ENCODE measurements at places on chromosomes 1 and 21.
A peak's percentile ranks its signal among the peaks of the same experiment; 100 is the strongest.

- DNase-seq, result no peak
Observed at GRCh38 chr1:157994704-157995582, 1.5 kb downstream of the KIRREL1 start.

- no peak for DNase-seq
Observed at GRCh38 chr21:15992171-15992570, 262.4 kb downstream of the USP25 start.

GRCh38 chr1:232146514-232146913, 483.4 kb downstream of the SIPA1L2 start:
- DNase-seq, result no peak

GRCh38 chr1:34726861-34727260, 28.0 kb upstream of the GJB5 start:
- DNase-seq, result no peak

DNA sequence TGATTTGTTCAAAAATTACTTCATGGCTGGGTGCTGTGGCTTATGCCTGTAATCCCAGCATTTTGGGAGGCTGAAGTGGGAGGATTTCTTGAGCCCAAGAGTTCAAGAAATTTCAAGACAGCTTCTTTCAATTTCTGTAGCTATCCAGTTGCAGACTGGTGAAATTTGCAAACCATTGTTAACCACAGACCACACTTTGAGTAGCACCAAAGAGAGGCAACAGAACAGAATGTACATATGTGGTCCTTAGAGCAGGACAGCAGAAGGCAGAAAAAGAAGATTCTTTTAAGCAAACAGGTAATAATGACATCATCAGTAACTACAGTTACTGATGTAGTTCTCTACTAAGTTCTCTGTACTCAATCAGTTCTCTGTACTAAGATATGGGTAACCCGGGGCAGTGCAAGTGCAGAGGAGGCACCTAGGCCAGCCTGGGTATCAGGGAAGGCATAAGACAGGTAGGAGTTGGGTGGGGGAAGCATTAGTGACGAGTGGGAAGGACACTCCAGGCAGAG, 5.5 kb upstream of the KLF17 start:
- no peak for DNase-seq

DNA sequence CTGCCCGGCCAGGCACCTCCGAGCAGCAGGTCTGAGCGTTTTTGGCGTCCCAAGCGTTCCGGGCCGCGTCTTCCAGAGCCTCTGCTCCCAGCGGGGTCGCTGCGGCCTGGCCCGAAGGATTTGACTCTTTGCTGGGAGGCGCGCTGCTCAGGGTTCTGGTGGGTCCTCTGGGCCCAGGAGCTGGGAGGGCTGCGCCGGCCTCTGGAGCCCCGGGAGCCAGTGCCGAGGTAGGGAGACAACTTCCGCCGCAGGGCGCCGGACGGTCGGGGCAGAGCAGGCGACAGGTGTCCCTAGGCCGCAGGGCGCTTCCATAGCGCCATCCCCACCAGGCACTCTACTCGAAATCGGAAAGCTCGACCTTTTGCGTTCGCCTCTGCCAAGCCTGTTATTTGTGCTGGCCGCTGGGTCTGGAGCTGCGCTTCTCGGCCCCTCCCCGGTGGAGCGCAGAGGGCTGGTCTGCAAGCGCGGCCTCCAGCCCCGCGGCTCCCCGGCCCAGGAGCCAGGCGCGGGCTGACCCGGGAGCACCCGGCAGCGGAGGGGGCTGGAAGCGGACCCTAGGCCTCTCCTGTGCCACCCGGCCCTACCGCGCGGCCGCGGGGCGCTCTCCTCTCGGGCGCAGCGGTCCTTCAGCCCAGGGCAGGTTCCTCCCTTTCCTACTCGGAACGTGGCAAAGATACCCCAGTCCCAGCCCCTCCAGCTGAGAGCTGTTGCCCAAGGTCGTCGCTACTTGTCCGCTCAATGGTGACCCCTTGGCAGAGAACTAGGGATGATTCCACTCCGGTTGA, 2.2 kb downstream of the SIM2 start:
- DNase-seq, result peak; percentile 74

GRCh38 chr1:240956424-240956823, 344.5 kb upstream of the GREM2 start:
- no peak for DNase-seq

GRCh38 chr1:83115785-83116184, 883.1 kb downstream of the TTLL7 start:
- DNase-seq, result no peak

DNA sequence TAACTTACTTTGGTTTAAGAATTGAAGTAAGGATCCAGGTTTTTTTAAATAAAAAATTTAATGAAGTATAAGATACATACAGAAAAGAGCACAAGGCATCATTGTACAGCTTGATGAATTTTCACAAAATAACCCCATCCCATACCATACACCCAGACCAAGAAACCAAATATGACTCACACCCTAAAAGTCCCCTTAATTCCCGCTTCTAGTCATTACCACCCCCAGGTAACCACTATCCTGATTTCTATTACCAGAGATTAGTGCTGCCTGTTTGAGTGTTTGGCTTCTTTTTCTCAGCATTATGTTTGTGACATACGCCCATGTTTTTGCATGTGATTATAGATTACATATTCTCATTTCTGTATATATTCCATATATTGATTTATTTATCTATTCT, 98.5 kb upstream of the HIVEP3 start:
- no peak for DNase-seq

DNA sequence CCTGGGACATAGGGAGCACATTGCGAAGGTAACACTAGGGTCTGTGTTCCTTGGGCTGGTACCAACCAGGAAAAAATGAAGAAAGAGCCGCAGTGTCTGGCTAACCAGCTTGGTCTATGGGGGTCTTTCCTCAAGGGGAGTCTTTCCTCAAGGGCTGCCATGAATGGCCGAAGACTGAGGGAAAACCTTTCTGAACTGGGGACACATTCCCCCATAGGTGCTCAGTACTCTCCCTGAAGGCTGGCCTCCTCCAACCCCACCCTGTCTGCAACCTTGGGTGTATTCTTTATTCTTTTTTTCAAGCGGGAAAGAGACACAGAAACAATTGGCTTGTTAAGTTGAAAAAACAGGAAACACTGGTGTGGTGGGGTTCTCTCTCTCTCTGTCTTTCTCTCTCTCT, 200.5 kb downstream of the BACH1 start:
- DNase-seq, result no peak

DNA sequence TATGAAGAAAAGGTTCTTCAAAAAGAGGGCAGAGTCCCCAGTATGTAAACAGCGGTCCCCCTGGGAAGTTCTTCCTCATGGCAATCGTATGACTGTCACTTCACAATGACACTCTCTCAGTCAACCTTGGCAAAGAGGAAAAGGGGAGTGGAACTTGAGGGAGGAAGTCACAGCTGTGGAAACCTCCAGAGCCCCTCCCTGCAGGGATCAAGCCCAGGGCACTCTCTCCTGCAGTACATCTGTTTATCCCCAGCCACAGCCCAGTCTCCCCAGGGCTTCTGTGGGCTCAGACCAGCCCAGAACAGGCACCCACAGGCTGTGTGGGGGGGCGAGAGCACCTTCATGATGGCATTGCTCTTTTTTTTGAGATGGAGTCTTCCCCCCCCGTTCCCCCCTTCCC, 2.0 kb downstream of the ATP13A2 start:
- no peak for DNase-seq

GRCh38 chr1:243726806-243727502, 123.1 kb downstream of the AKT3 start:
- no peak for DNase-seq

DNA sequence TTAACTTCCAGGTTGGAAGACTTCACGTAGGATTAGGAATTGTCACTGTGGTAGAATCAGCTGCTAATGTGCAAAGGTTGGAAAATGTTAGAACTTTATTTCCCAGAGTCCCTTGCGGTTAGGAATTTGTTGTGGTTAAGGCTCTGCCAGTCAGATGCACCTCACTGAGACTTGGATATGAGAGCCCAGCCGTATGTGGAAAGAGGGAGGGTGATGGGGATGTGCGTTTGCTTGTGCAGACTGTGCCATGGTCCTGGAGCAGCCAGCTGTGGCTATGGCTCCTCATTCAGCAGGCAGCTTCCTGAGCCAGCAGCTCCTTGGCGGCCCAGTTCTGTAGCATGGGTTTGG, 12.5 kb downstream of the S100A10 start:
- DNase-seq, result no peak

DNA sequence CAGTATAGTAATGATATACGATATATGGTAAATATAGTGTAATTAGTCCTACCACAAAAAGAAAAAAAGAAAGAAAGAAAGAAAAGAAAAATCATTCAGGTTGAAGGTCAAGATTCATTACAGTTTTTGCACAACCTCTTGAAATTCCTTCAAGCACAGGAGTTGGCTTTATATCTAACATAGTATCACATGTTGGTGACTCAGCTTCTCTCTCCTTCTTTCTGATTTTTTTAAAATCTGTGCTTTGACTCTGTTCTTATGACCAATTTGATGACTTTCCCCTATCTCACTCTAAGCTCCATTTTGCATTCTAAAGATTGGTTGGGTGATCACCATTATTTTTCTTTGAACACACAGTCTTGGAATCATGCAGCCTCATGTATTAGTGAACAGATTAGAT, 148.2 kb upstream of the COL11A1 start:
- no peak for DNase-seq

DNA sequence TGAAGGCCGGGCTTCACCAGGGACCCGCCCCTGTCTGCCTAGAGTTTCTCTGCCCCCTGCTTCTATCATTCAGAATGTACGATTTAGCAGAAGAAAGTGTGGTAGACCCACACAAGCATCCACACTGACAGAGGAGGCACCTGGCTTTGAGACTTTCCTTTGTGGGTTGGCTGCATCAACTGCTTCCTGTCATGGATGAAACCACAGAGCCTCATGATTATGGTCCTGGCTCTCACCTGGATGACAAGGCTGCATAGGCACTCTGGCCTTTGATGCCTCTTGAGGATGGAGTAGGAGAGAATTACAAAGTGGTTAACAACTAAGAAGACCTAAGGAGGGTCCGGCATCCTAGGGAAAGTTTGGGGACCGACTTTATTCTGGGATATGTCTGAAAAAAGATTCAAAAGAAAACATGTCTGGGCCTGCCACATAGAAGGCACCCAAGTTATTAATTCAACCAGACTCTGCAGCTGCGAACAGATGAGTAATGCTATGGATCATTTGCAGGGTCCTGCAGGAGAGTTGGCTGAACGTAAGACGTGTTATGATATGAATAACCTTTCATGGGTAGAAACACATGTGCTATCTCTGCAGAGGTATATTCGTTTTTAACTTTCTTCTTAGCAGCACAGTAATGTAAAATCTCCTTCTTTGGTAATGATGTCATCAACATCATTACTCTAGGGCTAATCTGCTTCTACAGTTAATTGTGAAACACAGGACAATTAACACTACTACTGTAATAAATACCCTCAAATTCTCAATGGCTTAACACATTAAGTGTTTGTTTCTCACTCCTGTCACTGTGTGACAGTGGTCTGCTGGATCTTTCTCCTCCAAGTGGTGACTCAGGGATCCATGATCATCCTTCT, 136.2 kb downstream of the SLC35F3 start:
- no peak for DNase-seq

GRCh38 chr1:248714248-248714647, 11.7 kb upstream of the OR14I1 start:
- peak; percentile 32 for DNase-seq

- DNase-seq, result no peak
Observed at GRCh38 chr1:238001818-238002217, 111.1 kb upstream of the ZP4 start.

DNA sequence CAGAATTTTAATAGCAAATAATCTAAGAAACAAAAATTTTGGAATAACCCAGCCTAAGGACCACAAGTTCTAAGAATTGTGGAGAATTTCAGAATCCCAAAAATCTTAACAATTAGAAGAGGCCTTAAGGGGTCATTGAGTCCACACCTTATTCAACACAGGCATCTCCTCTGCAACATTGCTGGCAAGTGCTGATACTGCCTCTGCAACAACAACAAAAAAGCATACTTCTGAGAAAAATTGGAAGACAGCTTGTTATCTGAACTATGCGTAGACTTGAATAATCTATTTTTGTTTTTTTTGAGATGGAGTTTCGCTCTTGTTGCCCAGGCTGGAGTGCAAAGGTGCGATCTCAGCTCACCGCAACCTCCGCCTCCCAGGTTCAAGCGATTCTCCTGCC, 24.0 kb upstream of the SLC2A1 start:
- no peak for DNase-seq

DNA sequence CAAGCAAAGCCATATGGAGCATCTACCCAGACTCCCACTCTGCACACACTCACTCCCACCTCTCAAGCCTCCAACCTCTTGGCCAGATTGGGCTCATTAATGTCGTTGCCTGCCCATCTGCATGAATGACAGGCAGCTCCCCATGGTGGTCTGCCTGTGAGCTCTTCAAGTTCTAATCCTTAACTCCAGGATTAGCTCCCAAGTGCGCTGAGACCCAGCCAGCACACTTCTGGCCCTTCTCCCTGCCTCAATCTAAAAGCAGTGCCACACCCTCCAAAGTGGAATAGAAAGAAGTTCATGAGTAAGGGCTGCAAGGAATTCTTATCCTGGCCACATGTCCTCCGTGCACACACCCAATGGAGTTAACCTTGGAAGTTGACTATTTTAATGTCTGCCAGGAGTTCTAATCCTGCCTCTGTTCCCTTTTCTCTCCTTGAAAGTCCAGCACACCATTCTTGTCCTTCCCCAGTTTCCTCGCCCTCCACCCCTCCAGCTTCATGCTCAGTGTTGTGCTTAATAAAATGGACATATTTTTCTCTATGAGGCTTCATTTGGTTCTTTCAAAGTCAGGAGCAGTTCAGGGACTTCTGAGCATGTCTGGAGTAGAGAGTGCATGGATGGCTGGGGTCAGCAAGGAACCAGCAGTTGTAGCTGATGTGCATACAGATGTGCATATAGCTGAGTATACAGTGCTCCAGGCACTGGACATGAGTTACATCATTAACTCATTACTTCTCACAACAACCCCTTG, 30.1 kb downstream of the CAMK1G start:
- DNase-seq, result no peak

DNA sequence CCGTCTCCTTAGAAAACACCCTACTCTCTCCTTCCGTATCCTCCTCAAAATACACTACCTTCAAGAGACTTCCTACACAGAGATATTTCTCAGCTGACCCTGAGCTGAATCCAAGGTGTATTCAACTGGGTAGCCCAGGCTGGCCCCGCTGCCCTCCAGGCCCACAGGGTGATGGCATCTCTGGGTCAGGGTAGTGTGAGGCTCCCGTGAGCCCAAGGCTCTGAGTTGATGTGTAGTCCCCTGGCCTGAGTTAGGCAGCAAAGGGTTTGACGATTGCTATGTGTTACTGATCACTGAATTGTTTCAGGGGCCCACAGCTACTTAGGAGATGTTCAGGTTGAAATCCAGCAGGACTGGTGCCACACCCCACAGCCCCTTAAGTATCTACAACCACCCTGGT, 6.7 kb downstream of the INAVA start:
- DNase-seq, result no peak

- no peak for DNase-seq
Observed at GRCh38 chr1:99465176-99465900, 180.6 kb upstream of the PALMD start.

DNA sequence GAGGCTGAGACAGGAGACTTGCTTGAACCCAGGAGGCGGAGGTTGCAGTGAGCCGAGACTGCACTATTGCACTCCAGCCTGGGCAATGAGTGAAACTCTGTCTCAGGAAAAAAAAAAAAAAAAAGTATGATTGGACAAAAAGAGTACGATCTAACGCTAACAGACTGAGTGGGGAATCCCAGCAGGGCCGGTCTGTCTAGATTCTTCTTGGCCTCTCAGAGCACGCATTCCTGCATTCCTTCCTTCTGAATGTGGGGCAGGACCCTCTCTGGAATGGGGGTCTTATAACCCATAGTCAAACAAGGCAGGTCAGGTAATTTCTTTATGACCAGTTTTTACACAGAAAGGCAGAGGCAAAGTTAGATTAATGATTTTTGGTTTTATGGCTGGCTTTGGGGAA, 92.0 kb upstream of the PPM1J start:
- DNase-seq, result peak; percentile 30

- no peak for DNase-seq
Observed at GRCh38 chr1:211697356-211697755, 21.9 kb upstream of the NEK2 start.

Measured in neural progenitor cell (in vitro differentiated cells).